Stomach (tissue), 19 donors: ENCODE measurements at places on chromosomes 16 and 17. TPM values are rescaled to one million over a fixed set of nuclear protein-coding genes. Genes with fewer than 3 reads are reported as not detected.

DNA sequence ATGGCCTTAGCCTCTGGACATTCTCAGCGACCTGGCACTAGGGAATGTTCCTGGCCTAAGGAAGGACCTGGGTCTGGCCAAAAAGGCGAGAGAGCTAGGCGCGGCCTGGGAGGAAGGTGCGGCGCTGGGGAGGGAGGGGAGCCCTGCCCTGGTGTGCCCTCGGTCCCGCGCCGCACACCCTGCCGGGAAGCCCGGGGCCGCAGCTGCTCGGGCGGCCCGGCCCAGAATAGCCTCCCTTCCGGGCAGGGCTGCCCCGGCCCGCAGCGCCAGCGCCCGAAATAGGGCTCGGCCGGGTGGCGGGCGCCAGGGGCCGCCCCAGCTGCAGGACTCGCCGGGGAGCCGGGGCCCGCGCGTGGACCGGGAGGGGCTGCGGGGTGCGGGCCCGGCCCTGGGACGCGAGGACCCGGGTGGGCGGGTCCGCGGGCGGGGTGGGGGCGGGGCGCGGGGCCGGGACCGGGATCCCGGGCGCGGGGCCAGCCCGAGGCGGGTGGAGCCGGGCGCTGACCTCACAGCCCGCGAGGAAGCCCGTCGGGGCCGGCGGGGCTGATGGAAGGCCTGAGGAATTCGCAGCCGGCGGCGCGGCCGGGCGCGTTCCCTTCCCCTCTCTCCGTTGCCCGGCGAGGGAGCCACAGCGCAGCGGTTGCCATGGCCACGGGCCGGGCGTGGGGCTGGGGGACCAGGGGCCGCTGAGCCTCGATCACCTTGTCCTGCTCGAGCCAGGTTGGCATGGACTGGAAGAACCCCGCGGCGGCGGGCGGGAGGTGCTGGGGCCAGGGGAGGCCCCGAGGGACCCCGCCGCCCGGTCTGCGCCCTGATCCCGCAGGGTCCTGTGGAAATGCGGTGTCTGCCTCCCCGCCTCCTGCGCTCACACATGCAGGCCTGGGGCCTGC is 18.1 kb downstream of the SOCS3 start:
- H3K4me1 ChIP-seq = peaks cover 50% of the 10 kb centered on the region
- peak overlapping the region; percentile 32 for H3K4me3 ChIP-seq
- H3K27ac ChIP-seq = peak overlapping the region; percentile 91
- DNase-seq = peak; percentile 95
- H3K27me3 ChIP-seq = no peaks in the 10 kb centered on the region
- no peaks in the 10 kb centered on the region for H3K36me3 ChIP-seq

DNA sequence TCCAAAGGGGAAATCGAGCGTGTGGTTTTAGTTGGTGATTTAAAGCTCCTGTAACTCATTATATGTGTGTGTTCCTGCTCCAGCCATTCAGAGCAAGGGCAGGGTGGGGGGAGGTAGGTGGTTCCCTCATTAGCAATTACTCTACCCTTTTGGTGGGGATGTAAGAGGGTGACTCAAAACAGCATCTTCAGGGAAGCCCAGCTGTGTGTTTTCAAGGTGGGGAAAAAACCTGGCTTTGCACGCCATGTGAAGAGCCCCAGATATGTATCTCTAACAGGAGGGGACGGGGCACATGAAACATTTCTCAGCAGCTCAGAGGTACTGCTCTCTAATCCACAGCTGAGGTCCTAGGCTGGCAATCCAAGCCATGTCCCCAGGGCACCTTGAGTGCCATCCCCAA is 241.3 kb upstream of the ZFHX3 start:
- H3K4me3 ChIP-seq = no peak overlapping the region
- DNase-seq = no peak
- H3K27ac ChIP-seq = no peak overlapping the region
- no peaks in the 10 kb centered on the region for H3K36me3 ChIP-seq
- H3K27me3 ChIP-seq = no peaks in the 10 kb centered on the region
- H3K4me1 ChIP-seq = no peaks in the 10 kb centered on the region

DNA sequence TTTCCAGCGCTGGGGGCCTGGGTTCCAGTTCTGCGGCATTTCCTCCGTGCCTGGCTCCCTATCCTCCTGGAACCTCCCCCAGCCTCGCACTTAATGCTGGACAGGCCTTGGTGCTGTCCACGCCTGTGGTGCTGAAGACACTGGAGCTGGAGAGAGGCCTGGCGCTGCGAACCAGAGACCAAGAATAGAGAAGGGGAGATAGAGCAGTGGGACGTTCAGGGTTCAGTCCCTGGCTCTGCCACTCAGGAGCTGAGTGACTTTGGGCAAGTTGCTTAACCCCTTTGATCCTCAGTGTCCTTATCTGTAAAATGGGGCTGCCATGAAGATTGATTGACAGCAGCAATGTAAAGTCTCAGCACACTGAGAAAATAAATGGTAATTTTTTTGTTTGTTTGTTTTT is 11.9 kb downstream of the SBK1 start:
- H3K27me3 ChIP-seq = no peaks in the 10 kb centered on the region
- no peaks in the 10 kb centered on the region for H3K36me3 ChIP-seq
- no peak overlapping the region for H3K4me3 ChIP-seq
- no peak overlapping the region for H3K27ac ChIP-seq
- no peaks in the 10 kb centered on the region for H3K4me1 ChIP-seq

- H3K4me1 ChIP-seq = no peaks in the 10 kb centered on the region
- no peak overlapping the region for H3K4me3 ChIP-seq
- H3K27ac ChIP-seq = no peak overlapping the region
- no peak for DNase-seq
- no peaks in the 10 kb centered on the region for H3K27me3 ChIP-seq
- no peaks in the 10 kb centered on the region for H3K36me3 ChIP-seq
Observed at GRCh38 chr16:64390102-64390501, 731.8 kb downstream of the CDH11 start.

DNA sequence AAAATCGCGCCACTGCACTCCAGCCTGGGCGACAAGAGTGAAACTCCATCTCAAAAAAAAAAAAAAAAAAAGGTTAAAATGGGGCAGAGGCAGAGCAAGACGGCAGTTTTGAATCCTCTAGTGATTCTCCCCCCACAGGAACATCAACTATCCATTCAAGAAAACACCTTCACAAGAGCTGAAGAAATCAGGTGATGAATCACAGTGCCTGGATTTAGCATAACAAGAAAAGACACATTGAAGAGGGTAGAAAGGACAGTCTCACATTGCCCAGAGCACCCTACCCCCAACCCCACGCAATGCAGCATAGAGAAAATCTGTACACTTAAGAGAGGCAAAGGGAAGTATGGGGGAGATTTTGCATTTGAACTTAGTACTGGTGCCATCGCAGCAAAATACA is 28.8 kb upstream of the RNF43 start:
- DNase-seq = no peak
- no peaks in the 10 kb centered on the region for H3K36me3 ChIP-seq
- H3K4me3 ChIP-seq = no peak overlapping the region
- no peaks in the 10 kb centered on the region for H3K4me1 ChIP-seq

DNA sequence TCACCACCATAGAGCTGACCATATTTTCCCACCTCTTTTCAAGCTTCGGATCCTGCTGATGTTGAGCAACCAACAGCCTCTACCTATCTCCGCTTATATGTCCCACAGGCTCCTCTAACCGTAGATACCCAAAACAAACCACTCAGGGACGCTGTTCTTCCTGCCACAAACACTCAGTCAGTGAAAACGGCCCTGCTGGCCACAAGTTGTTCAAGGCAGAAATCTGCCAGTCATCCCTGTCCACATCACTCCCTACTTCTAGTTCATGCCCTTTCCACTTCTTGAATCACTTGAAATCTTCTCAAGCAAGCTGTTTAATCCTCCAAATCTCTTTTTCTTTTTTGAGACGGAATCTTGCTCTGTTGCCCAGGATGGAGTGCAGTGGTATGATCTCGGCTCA is 7.9 kb downstream of the RABEP2 start:
- no peak overlapping the region for H3K4me3 ChIP-seq
- no peaks in the 10 kb centered on the region for H3K27me3 ChIP-seq
- H3K4me1 ChIP-seq = no peaks in the 10 kb centered on the region
- DNase-seq = no peak
- peaks cover 37% of the 10 kb centered on the region for H3K36me3 ChIP-seq

- DNase-seq = no peak
- H3K27me3 ChIP-seq = no peaks in the 10 kb centered on the region
- peaks cover 22% of the 10 kb centered on the region for H3K4me1 ChIP-seq
- H3K4me3 ChIP-seq = no peak overlapping the region
Observed at GRCh38 chr16:3054965-3055733, 8.8 kb downstream of the MMP25 start.

Gene CDR2L
- total RNA-seq = 78.8 TPM

Gene CTRB2
- total RNA-seq = not detected
